Left ventricle myocardium inferior (tissue), 1 donor: ENCODE measurements at places on chromosomes 4 and X. TPM values are rescaled to one million over a fixed set of nuclear protein-coding genes. Genes with fewer than 3 reads are reported as not detected.

DNA sequence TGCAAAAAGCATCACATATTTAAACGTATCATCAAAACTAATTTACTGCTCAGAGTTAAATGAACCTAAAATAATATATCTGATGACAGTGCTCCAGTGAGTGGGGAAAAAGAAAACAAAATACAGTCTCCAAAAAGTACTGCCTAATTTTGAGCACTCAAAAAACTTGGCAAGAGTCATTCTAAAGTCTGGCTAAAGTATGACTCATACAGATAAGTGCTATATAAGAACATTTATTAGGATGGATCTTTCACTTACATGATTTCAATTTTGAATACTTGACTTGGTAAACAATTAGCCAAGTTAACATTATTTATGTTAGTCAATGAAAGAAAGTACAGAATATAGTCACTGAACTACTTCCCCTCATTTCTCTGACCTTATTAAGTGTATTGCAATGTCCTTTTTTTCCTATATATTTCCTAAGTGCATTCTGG is 27.2 kb downstream of the FBXO8 start:
- DNase-seq = no peak

DNA sequence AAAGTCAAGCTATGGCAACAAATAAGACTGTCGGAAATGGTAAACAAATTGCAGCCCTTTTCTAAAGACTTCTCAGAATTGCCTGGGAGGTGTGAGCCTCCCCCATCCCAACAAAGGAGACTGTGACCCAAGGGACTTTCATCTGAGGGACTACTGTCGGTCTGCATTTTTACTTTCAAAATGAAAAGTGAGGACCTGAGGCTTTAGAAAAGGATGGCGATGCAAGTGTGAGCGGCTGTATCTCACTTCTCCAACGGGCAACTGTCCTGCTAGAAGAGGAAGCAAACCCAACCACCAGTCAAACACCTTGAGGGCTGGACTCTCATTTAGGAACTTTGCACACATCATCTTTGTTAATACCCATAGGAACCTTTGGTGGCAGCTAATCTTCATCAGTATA is 62.6 kb upstream of the CLNK start:
- DNase-seq = no peak

DNA sequence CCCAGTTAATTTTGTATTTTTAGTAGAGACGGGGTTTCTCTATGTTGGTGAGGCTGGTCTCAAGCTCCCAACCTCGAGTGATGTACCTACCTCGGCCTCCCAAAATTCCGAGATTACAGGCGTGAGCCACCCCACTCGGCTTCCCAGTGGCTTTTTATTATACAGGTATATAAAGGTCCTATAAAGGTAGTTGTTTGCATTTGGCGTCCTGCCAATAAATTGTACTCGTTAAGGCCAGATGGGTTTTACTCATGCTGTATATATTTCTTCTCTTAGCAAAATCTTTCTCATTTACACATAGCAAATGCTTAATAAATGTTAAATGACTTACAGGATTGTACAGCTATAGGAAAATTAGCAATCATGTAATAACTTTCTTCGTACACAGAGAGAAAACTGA is 6.9 kb downstream of the SHROOM3 start:
- DNase-seq = no peak

DNA sequence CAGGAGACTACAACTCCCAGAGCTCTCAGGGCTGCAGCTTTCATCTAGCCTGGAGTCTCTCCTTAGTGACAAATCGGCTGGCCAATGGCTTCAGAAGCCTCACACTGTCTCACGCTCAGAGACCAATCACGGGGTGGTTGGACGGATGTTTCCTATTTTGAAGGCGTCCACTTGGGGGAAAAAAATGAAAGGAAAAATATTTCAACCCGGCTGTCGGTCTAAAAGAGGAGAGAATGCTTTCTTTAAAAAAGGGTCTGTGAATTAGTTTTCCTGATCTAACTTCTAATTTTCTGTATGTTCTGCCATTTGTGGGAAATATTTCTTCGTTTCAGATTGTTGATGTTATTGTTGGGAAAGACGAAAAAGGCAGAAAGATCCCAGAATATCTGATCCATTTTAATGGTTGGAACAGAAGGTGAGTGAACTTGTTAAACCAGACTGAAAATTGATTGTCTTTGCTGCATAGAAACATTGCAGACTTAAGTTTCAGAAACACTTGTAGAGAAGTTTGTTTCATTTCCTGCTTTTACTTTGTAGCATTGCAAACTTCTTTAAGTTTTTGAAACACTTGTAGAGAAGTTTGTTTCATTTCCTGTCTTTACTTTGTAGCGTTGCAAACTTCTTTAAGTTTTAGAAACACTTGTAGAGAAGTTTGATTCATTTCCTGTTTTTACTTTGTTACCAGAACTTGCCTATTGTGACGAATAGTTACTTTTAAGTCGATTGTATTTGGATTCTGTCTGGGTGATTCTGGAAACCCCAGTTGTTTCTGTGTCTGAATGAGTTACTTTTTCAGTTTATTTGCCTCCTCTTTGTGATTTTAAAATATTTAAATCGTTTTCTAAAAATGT is 1.6 kb downstream of the MSL3 start:
- peak; percentile 73 for DNase-seq

- DNase-seq = no peak
Measured at GRCh38 chr4:146073517-146073916, 102.0 kb upstream of the LSM6 start.

Gene ANKRD50
- total RNA-seq = 5.5 TPM

Gene MAGEC3
- total RNA-seq = not detected
